Stimulated activated CD8-positive, alpha-beta memory T cell treated with anti-CD3 and anti-CD28 coated beads, Interleukin-7, amount 100 ng/mL, for 1 hour (primary cell): ENCODE measurements at places on chromosomes 4 and X.

DNA sequence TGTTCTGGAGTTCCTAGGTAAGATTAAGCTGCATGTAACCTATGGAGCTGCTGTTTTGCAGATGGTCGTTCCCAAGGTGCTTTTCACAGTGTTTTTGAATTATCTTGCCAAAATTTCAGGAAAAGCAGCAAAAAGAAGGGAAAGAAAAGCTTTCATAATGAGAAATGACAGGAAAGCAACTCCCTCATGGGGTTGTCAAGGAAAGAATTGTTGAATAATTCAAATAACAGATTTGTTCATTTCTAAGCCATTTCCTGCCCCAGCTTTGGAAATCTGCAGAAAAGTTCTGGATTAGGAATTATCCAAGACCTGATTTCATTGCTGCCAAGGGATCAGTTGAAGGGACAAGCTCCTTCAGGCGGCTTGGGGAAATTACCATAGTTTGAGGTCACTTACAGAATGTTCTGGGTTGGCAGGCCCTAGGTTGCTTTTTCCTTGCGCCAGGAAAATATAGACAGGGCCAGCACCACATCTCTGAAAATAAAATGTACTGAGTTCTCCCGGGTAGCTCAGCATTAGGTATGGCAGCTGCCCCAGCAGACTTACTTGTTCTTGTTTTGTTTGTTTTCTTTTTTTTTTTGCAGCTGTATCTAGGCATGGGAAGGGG, 354.7 kb downstream of the STIM2 start:
- no peak for DNase-seq

DNA sequence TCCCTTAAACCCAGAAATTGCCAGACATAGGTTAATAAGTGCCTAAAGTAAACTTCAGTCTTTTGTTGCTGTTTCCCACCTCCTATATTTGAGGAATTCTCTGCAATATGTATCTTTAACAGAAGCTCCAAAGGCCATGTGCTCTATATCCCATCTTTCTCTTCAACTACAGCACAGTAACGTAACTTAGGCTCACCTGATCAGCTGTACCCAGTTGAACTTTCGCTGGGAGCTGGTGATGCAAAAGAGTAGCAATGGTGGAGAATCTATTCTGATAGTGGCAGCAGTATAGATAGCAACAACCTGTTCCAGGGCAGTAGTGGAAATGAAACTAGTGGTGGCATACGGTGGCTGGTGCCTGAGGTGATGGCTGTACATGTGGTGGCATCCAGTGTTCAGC, 33.2 kb upstream of the YTHDC1 start:
- DNase-seq: no peak

DNA sequence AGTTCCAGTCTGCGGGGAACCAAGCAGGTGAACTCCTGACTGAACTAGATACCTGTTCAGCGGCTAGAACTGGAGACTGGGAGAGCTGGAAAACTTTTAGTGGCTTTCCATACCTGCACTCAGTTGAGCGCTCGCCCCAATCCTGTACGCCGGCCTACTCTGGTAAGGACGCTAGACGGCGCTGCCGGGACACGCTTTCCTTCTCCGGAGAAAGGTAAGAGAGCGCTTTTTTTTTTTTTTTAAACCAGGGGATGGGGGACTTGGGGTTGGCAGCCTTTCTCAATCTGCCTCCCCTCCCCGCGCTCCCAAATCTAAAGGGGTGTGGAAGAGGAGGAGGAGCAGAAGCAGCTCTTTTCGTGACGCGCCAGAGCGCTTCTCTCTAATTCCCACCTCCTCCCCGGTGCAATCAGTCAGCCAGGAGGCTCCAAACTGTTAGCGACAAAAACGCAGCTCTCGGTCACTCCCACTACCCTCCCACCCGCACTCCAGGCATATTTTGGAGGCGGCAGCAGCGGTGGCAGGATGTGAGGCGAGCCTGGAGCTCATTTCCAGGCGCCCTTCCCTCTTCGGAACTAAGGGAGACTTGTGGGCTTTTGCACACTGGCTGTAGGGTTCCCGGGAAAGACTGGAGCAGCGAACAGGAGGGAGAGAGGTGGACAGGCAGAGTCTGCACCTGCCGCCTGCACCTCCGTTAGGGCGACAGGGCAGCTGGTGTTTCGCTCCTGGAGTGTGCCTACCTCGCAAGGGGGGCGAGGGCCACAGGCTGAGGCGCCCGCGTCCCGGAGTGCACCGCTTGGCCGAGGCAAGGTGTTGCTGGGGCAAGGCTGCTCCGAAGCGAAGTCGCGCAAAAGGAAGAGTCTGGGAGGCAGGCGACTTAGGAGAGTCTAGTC, at the start of gene IL1RAPL2:
TSS of gene IL1RAPL2 (plus strand) at position 409 of the 890 bp plus-strand sequence.
- DNase-seq: no peak

DNA sequence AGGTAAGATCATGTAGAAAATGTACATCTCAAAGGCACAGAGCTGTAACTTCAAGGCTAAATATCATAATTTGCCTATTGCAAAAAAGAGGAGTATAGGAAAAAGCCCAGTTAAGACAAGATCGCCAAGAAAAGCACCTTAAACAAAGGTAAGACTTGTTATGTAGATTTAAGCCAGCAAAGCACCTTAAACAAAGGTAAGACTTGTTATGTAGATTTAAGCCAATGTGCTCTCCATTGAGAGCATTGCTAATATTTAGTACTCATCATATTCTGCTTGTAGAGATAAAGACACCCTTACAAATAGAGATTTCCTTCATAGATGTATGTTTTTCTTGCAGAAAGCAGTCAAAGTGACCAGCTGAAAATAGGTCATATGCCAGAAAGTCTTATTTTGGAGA, 115.8 kb downstream of the ADAM29 start:
- no peak for DNase-seq

- no peak for DNase-seq
Observed at GRCh38 chr4:2827071-2827873, 16.4 kb upstream of the ADD1 start.

DNA sequence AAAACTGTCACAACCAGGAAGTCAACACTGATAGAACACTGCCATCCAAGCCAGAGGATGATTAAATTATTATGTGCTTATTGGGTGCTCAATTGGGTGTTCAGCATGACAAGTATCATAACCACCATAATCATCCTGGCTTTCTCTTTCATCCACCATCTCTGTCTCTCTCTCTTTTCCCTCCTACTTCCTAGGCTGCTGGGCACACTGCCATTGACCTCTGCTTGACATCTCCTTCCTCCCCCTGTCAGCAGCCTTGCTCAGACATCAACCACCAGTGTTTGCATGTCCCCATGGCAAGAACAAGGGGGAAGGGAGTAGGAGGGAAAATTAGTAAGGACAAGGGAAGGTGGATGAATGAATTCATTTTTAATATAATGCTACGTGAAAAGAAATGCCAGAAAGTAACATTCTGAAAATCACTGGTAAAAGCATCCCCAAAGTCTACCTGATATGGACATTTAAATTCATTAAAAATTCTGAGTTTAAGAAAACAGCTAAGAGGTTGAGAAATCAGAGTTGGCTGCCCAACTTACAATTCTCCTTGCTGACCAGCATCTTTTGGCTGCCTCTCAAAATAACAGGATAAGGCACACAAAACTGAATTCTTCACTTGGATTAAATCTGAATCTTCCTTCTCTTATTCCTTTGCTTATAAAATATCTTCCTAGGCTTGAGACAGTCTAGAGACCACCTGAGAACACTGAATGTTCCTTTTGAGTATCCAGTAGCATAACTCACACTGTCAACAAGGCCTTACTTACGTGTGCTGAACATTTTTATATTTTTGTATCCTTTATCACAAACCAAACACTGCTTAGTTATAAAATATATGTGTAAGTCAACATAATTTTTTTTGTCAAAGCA, 48.5 kb downstream of the SNCA start:
- DNase-seq: no peak

DNA sequence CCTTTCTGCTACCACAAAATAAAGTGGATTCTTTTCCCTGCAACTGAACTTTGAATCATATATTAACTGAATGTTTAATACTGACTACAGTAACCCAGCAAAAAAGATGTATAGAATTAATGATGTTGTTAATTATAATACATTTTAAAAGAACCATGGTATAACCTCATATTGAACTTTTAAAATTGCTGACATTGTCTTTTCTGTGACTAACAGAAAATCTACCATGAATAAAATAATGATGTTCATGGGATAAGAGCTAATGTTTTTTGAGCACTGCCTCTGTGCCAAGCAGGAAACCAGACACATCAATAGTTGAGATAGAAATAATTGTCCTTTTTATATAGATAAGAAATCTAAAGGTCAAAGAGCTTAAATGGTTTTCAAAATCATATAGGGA, 691.9 kb downstream of the PDHA2 start:
- DNase-seq: no peak

GRCh38 chr4:16043642-16044498, 40.0 kb downstream of the PROM1 start:
- DNase-seq: no peak

DNA sequence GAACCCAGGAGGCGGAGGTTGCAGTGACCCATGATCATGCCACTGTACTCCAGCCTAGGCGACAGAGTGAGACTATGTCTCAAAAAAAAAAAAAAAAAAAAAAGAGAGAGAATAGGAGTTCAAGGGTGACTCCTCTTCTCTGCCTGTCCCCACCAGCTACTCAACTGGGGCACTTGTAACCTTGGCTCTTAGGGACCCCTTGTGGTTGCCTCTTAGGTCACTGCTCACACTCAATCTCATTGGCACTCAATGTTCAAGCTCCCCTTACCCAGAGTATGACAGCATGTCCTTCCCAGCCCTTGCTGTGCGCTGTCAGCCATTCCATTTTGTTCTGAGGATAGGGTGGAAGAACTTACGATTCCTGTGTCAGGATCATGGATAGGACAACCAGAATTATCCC, 82.4 kb upstream of the BEND4 start:
- DNase-seq: no peak
